ENCODE measurements at places on chromosomes 5 and 9.

GRCh38 chr9:17433526-17433925 lies 145.3 kb upstream of the SH3GL2 start:
- no peak for DNase-seq

DNA sequence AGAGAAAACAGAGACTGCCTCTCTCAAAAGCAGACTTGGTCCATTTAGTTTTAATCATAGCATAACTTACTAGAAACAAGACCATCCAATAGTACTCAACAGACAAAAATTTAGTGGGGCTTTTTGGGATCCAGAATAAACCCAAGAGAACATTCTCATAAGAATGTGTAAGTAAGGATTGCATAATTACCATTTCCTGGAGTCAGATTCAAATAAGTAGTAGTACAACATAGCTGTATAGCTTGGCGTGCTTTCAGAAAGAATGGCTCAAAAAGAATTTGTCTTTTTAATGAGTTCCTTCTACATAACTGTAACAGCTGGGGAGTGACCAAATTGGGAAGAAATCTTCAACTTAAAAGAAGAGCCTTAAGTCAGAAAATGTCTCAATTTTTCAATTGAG lies 145.4 kb downstream of the DENND1A start:
- no peak for DNase-seq

GRCh38 chr9:86605303-86605702 lies 251.1 kb upstream of the TUT7 start:
- no peak for DNase-seq

DNA sequence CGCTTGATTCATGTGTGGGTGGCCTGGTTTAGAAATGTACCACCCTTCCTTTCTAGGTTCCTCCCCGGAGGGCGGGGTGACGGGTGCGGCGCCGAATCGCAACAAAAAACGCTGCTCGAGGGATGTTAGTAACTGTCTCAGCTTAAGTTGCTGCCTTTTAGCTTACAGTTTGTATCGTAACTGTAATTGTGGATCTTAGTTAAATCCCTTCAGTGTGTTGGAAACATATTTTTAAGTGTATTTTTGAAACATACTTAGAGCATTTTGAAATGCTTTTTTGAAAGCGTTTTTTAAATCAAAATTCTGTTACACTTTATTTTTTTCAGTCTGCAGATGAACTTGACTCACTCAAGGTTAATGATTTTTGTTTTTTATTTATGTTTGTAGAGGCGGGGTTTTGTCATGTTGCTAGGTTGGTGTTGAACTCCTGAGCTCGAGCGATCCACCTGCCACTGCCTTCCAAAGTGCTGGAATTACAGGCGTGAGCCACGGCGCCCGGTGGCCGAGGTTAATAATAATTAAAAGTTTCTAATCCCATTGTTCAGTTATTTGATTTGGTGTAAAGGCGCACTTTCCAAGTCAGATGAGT lies 997 bp upstream of the CHD1 start:
- DNase-seq: no peak

- no peak for DNase-seq
These were observed 102.3 kb upstream of the LARP1 start for GRCh38 chr5:154652746-154653417.

- no peak for DNase-seq
These were observed 67.3 kb upstream of the GARNL3 start for GRCh38 chr9:127197186-127197860.

DNA sequence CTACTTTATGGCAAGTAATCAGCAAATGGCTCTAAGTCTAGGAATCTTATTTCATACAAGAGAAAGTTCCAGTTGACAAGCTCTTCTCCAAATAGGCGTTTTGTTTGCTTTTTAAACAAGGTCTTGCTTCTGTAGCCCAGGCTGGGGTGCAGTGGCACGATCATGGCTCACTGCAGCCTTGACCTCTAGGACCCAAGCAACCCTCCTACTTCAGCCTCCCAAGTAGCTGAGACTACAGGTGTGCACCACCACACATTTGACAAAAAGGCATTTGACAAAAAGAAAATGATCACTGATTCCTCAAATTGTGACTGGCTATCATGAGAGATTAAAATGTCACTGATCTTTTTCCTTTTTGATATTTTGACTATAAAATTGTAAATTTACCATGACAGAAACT lies 31.8 kb downstream of the NR6A1 start:
- DNase-seq: no peak

DNA sequence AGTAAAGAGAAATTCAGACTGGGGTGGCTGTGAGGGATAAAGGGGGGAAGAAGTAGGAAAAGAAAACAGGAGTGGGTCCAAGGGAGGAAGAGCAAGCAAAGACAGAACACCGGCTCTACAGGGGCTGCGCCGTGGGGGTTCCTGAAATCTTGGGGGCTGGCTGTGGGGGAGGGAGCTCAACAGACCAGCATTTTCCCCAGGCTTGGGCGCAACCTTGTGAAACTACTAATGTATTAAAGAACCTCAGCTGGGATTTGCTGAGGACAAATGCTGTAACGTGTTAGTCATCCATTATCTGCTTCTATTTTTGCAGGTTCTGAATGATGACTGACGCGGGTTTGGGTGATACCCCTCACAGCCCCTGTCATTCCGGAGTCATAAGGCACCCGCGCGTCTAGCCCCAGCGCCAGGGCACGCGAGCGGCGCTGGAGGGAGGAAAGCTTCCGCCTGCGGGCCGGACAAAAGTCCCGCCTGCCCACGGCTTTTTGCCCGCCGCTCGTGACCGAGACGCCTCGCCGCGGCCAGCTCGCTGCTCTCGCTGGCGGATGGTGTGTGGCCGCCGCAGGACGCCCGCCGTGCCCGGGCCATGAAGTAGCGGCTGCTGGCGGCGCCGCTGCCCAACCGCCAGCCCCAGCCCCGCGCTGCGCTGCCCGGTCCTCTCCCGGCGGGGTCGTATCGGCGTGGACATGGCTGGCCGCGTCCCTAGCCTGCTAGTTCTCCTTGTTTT lies 110.6 kb downstream of the PAM start:
- DNase-seq: no peak

DNA sequence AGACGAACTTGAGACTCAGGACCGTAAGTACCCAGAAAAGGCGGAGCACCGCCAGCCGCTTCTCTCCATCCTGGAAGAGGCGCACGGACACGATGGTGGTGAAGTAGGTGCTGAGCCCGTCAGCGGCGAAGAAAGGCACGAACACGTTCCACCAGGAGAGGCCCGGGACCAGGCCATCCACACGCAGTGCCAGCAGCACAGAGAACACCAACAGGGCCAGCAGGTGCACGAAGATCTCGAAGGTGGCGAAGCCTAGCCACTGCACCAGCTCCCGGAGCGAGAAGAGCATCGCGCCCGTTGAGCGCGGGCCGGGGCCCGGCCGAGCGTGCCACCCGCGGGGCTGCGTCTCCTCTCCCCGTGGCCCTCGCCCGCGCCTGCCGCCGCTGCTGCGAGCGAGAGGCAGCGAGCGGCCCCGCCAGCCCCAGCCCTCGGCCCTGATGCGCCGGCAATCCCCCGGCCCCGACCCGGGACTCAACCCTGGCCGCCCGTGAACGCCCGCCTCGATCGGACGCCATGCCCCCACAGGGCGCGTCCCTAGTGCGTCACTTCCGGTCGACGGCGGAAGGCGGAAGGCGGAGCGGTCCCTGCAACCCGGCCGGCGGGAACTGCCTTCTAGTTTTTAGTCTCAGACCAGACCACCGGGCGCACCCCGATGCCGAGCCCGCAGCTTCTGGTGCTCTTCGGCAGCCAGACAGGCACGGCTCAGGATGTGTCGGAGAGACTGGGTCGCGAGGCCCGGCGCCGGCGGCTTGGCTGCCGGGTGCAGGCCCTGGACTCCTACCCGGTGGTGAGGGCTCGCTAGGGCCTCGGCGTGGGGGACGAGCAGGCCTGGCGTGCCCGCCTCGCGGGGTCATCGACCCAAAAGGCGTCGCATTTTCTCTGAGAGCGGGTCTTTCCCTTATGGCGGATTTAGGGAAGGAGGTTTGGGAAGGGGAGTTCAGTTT lies at the start of the genes NDOR1 and TMEM203:
Gene NDOR1 (plus strand): TSS at position 575 of the 944 bp plus-strand sequence. CDS start 78 bp downstream, at position 653.
Gene TMEM203 (minus strand): TSS at position 523 of the 944 bp plus-strand sequence. CDS start 234 bp downstream, at position 289.
- DNase-seq: peak; percentile 66

- DNase-seq: no peak
These were observed 11.5 kb upstream of the PRRX2 start for GRCh38 chr9:129653823-129654553.

GRCh38 chr9:109975574-109976295 lies 195.7 kb downstream of the PALM2AKAP2 start:
- DNase-seq: no peak

DNA sequence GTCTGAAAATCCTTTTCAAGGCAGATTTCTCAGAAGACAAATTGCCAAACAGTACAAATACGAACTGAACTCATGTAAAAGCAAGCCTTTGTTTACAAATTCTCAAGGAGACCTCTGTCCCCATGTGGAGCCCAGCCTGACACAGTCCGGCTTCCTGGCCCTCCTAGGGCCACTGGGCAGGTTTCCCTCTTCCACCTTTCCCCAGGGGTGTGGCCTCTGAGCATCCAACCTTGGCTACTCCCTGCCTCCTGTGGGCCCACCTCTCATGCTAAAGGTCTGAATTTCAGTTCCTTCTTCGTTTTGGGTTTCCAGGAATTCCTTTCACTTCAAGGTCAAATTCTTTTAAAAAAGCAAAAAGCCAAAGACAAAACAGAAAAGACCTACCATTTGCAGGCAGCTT lies 10.1 kb downstream of the DAP start:
- no peak for DNase-seq

- no peak for DNase-seq
These were observed 34.9 kb upstream of the BASP1 start for GRCh38 chr5:17182494-17182893.

DNA sequence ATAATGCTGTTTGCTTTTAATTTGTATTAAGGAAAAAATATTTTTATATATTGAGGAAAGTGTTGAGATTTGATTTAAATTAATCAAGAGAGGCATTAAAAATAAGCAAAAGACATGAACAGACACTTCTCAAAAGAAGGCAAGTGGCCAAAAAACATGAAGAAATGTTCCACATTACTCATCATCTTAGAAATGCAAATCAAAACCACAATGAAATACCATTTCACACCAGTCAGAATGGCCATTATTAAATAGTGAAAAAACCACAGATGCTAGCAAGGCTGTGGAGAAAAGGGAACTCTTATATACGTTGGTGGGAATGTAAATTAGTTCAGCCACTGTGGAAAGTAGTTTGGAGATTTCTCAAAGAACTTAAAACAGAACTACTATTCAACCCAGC lies 45.9 kb downstream of the RANBP17 start:
- DNase-seq: no peak

- no peak for DNase-seq
These were observed 56.0 kb upstream of the ASTN2 start for GRCh38 chr9:117470902-117471301.

- DNase-seq: no peak
These were observed 17.5 kb upstream of the MPDZ start for GRCh38 chr9:13296972-13297371.

DNA sequence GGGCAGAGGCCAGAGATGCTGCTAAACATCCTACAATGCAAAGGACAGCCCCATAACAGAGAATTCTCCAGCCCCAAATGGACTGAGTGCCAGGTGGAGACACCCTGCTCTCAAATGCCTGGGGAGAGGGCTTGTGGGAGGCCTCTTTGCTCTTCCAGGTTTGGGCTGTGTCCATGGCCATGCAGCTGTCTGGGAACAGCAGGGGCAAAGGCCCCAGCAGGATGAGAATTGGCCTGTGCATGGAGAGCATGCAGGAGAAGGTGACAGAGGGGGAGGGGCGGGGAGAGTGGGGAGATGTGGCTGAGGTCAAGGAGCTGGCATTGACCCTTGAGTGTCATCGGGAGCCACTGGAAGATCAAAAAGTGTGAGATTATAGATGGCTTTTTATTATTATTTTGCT lies 111.5 kb upstream of the ERCC6L2 start:
- DNase-seq: no peak

DNA sequence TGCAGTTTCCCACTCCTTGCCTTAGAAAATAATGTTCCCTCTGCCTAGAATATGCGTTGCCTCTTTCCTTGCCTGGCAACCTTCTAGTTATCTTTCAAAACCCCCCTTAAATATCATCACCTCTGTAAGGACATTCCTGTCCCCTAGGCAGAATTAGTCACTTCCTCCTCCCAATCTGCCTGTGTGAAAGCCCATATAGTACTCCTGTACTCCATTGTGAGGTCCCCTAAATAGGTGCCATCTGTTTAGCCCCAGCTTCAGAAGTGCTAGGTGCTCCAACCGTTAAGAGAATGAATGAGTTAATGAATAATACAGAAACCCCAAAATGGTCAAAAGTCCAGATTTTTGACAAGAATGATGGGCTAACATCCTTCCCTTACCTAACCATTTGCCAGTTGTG lies 181.4 kb downstream of the GDNF start:
- no peak for DNase-seq

DNA sequence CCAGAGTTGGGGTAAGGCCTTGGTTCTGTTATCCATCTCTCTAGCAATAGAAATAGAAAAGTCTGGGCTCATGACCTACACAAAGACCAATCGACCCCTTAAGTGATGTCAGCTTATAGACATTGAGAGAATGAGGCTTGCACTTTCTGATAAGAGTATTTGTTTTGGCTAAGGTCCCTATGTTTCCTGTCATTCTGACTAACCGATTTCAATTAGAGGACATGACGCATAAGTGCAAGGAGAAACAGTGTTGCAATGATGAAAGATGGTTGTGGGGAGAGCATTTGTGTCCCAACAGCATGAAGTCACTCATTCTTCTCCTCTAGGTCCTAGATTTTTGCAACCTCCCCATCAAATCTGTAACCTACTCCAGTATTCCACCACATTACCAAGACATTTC lies 255.1 kb downstream of the MAT2B start:
- DNase-seq: no peak

DNA sequence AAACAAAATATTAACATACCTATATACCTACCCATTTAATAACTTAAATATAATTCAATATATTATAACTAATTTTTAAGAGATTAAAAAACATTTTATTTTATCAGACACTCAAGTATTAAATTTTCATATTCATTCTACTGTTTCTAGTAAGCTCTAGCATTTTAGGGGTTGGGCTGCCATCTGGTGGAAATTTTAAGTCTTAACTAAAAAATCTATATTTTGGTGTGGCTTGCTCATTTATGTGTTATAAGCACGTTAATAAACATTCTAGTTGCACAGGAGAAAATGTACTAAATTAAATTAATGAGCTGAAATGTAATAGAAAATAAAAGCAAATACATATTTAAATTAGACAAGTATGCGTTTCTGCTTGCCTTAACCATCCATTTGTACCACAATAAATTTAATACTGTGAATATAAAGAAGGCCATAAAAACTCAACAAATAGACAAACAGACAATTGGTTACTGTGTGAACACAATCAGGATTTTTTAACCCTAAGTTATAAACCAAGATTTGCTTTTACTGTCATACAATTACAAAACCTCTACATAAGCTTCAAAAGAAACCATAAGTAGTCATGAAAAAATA lies 1728.3 kb upstream of the CDH9 start:
- DNase-seq: peak; percentile 7

- no peak for DNase-seq
These were observed 3.8 kb upstream of the ORM1 start for GRCh38 chr9:114319147-114319546.

All from CMK (cell line).